Glutamatergic neuron (in vitro differentiated cells): ENCODE measurements at places on chromosomes 7 and 10. TPM values are rescaled to one million over a fixed set of nuclear protein-coding genes. Genes with fewer than 3 reads are reported as not detected.
A peak's percentile ranks its signal among the peaks of the same experiment; 100 is the strongest.

GRCh38 chr7:149214020-149214720 lies 18.8 kb downstream of the ZNF282 start:
- H3K27ac ChIP-seq = no peak overlapping the region
- peaks cover 2% of the 10 kb centered on the region for H3K27me3 ChIP-seq
- H3K36me3 ChIP-seq = peaks cover 1% of the 10 kb centered on the region

MRC1 gene
- 7.9 TPM for total RNA-seq

GRCh38 chr10:6148908-6149307 lies 53.8 kb upstream of the PFKFB3 start:
- peak overlapping the region; percentile 29 for H3K27ac ChIP-seq
- DNase-seq = no peak
- peaks cover 12% of the 10 kb centered on the region for H3K36me3 ChIP-seq

DNA sequence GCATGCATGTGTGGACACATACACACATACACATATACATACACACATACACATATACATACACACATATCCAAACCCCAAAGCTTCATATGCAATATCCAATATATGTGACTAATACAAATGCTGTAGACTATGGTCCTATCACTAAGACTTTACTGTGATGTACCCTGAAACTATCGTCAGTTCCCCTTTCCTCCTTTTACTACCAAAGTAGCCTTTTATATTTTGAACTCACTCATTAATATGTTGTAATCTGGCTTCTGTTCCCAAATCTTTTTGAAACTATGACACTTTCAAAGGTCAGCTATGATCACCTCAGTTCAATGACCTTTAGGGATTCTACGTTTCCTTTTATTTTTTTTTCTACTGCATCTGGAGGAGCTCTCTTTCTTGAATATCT lies 64.8 kb upstream of the TFEC start:
- no peak overlapping the region for H3K4me3 ChIP-seq
- H3K36me3 ChIP-seq = no peaks in the 10 kb centered on the region
- H3K27me3 ChIP-seq = no peaks in the 10 kb centered on the region
- no peak for DNase-seq
- peaks cover 2% of the 10 kb centered on the region for H3K4me1 ChIP-seq
- H3K27ac ChIP-seq = no peak overlapping the region

CUZD1 gene
- 2.4 TPM for total RNA-seq

FLNC gene
- 241 TPM for total RNA-seq

GPR26 gene
- total RNA-seq = 0.10 TPM

- no peaks in the 10 kb centered on the region for H3K4me1 ChIP-seq
- no peak for DNase-seq
These were observed 142.7 kb downstream of the ICA1 start for GRCh38 chr7:8119262-8119661.

NEUROD6 gene
- total RNA-seq = not detected

- H3K4me1 ChIP-seq = no peaks in the 10 kb centered on the region
- H3K27me3 ChIP-seq = no peaks in the 10 kb centered on the region
- DNase-seq = no peak
- peaks cover 11% of the 10 kb centered on the region for H3K36me3 ChIP-seq
These were observed 426.4 kb downstream of the TYW1 start for GRCh38 chr7:67423065-67423464.

DNA sequence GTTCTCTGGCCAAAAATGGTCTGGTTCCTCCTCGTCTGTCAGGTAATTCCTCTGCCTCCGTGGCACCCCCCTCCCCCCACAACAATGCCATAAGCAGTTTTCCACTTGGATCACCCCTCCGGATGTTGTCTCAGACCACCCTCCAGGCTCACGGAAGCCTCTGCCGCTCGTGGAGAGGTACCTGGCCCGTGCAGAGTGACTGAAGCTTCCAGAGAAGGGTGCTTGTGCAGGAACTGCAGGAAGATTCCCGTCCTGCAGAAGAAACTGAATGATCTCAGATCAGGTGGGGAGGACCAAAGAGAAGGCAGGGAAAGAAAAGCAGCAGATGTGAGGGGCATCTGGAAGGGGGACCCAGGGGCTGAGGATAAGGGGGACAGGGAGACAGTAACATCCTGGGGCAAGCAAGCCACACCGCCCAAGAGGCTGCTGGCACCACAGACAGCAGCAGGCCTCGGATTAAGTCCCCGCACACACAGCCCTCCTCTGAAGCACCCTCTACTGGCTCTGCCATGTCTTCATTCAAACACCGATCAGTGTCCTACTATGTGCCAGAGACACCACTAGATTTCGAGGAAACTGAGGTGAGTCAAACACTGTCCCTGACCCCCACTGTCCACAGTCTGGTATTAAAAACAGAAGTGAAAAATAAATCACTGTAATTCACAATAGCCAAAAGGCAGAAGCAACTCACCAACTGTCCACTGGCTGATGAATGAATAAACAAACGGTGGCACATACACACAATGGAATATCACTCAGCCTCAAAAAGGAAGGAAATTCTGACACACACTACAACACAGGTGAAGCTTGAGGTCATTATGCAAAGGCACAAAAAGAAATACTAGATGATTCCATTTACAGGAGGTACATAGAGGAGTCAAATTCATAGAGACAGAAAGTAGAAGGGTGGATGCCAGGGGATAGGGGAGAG lies 26.4 kb downstream of the KIAA1549 start:
- H3K27me3 ChIP-seq = peaks cover 6% of the 10 kb centered on the region
- H3K4me3 ChIP-seq = no peak overlapping the region
- peaks cover 5% of the 10 kb centered on the region for H3K36me3 ChIP-seq
- H3K4me1 ChIP-seq = peaks cover 12% of the 10 kb centered on the region
- H3K27ac ChIP-seq = no peak overlapping the region
